ENCODE measurements at places on chromosomes 6 and 20. TPM values are rescaled to one million over a fixed set of nuclear protein-coding genes. Genes with fewer than 3 reads are reported as not detected.

TMEM151B gene
- not detected for total RNA-seq

ASCC3 gene
- total RNA-seq = 55.4 TPM

SYNDIG1 gene
- not detected for total RNA-seq

BTNL2 gene
- total RNA-seq = not detected

DNA sequence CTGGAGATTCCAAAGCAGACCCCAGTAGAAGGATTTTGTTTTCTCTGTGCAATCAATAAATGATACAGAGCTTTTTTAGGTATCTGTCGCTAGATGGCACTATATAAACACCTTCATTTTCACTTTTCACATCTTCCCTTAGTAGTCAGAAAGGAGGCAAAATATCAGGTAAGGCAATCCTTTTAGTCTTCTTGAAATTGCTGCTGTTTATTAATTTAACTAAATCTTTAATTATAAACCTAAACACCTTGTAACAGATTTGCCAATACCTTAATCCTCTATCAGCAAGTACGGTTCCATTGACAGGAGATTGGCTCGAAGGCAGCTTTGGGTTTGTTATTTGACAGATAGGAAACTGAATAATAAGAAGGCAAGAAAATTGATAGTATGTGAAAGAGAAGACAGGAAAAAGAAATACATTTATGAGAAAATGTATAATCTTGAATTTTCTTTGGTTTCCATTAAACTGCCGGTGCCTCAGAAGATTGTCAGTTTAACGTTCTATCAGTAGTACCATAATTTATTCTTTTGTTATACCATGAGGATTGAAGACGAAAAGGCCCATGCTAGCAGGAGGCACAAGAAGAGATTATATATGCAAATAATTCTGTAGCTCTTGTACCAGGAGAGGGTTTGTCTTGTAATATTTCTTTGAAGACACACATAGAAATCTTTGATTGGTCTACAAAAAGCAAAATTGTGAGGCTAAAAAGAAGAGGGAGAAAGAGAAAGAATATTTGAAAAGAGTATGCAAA is 23.5 kb upstream of the IBTK start:
- no peak for DNase-seq

DNA sequence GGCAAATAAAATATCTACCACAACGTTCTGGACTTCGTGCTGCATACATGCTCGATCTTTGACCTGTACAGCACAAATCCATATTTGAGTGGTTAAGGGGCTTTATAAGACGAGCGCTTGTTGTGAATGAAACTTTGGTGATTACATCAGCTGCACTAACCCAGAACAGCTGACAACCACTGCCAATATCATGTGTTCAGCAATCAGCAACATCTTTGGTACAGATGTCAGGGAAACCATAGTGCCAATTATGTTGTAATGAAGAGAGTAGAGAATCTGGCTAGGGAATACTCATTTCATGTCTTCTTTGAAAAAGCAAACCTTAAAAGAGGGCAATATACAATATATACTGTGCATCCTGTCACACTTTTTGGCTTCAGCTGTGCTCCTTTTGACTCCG is 188.6 kb upstream of the NT5E start:
- DNase-seq = no peak

DNA sequence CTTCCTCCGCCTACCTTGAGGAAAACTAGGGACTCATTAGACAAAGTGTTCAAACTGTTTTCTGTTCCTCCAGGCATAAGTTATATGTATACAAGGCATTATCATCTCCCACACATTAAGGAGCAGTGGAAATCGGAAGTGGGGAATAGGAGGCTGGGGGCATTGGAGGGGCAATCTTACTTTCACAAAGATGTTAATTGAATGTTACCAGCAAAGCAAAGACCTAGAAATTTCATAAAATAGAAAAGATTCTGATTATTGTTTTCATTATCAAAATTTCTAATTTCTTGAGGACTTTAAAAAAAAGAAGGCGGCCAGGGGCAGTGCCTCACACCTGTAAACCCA is 501.7 kb upstream of the JARID2 start:
- DNase-seq = no peak

- DNase-seq = no peak
Measured at GRCh38 chr6:122495612-122496011, 24.0 kb upstream of the SERINC1 start.

DNA sequence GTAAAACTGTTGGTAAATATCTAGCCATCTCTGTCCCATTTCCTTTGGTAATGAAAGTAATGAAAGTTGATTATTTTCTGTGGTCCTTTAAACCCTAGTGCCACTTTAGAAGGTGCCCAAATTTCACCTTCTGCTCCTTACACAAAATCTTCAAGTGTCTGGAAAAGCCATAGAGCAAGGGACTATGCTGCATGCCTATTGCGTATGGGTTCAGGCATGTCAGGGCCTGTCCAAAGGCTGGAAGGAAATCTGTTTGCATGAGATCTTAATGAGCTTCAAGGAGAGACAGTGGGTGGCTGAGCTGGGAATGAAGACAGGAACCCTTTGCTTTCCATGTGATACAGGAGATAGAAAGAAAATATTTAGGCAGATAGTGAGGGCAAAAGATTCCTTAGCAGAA is 66.6 kb upstream of the CCN6 start:
- no peak for DNase-seq

GRCh38 chr20:64083378-64083803 is 807 bp downstream of the LKAAEAR1 start:
- DNase-seq = no peak

DNA sequence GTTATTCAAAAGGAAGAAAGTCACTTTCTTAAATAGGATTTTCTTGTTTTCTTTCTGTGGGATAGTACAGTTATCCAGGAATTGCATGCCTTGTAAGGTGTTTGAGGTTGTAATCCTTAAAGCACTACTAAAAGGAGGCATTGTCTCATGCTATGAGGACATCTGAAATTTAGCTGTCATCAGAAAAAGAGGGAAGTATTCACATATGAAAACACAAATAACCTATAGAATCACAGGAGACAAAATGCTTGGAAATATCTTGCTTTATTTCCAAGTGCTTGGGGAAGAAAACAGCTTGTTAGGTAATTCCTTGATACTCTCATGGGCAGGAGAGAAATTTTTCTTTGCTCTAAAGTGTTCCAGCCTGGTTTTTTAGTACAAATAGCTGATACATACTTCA is 40.1 kb downstream of the HECA start:
- no peak for DNase-seq

- DNase-seq = no peak
Measured at GRCh38 chr6:2351807-2352431, 106.5 kb upstream of the GMDS start.

- no peak for DNase-seq
Measured at GRCh38 chr20:3406481-3407039, 909 bp downstream of the DNAAF9 start.

- no peak for DNase-seq
Measured at GRCh38 chr6:1485678-1486077, 96.3 kb downstream of the FOXF2 start.

GRCh38 chr6:129946439-129947140 is 71.8 kb upstream of the L3MBTL3 start:
- no peak for DNase-seq

DNA sequence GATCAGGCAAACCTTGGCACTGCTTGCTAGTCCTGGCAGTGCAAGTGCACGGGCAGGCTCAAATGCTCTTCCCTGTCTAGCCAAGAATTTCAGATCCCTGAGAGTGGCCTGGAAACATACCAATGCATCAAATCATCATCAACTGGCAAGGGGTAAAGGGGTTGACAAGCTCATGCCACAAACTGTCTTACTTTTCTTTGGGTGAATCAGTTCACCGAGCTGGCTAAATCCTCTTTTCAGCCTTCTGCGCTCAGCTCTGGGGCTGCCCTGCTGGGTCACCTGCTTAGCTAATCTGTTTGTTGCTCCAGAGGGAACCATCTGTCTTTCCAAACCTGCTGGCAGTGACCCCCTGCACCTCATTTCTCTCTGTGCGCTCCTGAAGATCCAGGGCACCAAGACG is 59.5 kb downstream of the LYRM4 start:
- DNase-seq = no peak

DNA sequence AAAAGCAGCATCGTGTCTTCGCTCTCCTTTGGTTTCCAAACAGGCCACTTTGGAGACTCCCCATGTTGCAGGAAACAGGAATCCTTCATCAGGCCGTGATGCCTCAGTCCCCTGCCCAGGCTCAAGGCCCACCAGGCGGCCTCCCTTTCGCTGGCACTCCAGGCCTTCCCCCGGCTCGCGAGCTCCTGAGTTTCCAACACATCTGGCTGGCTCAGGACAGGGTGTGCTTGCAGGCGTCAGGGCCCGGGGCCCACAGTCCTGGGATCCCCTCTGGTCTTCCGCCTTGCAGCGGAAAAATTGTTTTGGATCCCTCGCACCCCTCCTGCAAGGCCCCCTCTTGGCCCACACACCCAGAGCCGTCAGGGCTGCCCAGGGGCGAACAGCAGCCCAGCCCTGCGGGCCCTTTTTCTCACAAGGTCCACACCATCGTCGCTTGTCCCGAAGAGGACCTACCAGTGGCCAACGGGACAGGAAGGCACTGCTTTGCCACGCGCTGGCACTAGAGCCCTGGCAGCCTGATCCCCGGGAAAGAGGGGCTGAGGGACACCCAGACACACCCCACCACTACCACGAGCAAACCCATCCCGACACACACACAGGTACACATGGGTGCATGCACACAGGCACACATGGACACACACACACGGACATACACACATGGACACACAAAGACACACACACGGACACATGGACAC is 1930.9 kb upstream of the DEFB115 start:
- no peak for DNase-seq

GRCh38 chr20:5539691-5540090 is 210.5 kb upstream of the SHLD1 start:
- DNase-seq = no peak

GRCh38 chr6:154783229-154783628 is 50.0 kb downstream of the SCAF8 start:
- DNase-seq = no peak

GRCh38 chr6:31083742-31084354 is 28.5 kb downstream of the C6orf15 start:
- DNase-seq = no peak

DNA sequence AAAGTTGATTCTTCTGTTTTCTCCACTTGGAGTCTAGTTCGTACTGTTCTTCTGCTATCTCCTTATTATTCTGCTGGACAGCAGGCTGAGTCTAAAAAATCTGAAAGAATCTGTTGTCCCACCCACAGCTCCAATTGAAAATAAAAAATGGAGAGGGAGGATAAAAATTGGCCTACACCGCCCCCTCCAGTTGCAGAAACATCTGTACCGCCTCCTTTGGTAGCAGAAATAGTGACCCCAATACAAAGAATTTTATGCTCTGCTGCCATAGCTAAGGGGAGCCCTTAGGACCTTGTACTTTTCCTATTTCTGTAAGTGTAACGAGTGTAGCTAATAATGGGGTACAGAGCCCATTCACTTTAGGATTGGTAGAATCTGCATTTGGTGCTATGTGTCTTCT is 4.9 kb upstream of the FKBP1A start:
- DNase-seq = no peak

DNA sequence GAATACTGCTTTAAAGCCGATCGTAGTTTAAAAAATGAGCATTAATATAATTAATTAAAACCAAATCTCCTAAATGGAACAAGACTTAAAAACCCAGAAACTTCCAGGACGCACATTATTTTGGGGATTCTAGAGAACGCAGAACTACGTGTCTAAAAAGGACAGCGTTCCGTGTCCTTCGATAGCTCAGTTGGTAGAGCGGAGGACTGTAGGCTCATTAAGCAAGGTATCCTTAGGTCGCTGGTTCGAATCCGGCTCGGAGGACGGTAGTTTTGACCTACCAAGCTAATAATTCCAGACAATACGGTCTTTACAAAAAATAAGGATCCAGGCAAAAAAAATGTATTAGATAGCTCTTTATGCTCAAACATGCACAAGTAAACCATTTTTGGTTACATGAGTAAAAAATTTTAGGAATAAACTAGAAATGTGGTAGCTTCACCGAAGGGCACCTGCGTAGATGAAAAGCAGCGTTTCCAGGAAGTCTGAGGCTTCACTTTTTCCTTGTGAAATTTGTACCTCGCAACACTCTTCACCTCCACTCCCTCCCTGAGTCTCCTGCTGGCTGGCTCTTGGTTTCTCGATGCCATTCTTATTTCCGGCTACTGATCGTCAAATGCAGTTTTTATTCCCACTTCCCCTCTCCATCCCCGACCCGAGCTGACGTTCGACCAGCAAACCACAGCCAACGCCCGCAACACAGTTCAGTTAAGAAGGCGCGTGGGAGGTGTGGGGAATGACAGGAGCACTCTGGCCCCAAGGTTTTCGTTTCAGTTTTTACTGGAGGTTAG is 19.6 kb upstream of the ABT1 start:
- DNase-seq = peak; percentile 68

GRCh38 chr6:133341607-133342158 is 100.5 kb downstream of the EYA4 start:
- DNase-seq = no peak

DNA sequence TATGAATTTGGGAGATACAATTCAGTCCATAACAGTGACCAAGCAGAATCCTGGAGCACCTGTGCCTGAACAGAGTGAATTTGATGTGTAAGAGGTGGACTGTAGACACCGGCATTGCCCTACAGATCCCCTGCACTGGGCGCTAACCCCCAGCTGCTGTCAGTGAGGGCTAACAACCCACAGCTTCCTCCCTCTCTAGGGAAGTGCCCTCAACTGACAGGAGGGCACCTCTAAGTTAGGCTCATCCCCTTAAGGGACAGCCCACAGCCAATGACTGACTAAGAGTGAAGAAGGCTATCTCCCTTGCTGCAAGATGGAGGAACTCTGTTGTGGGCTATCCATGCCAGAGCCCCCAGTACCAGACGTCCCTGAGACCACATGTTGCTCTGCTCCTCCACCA is 15.3 kb upstream of the BPIFB1 start:
- DNase-seq = no peak

DNA sequence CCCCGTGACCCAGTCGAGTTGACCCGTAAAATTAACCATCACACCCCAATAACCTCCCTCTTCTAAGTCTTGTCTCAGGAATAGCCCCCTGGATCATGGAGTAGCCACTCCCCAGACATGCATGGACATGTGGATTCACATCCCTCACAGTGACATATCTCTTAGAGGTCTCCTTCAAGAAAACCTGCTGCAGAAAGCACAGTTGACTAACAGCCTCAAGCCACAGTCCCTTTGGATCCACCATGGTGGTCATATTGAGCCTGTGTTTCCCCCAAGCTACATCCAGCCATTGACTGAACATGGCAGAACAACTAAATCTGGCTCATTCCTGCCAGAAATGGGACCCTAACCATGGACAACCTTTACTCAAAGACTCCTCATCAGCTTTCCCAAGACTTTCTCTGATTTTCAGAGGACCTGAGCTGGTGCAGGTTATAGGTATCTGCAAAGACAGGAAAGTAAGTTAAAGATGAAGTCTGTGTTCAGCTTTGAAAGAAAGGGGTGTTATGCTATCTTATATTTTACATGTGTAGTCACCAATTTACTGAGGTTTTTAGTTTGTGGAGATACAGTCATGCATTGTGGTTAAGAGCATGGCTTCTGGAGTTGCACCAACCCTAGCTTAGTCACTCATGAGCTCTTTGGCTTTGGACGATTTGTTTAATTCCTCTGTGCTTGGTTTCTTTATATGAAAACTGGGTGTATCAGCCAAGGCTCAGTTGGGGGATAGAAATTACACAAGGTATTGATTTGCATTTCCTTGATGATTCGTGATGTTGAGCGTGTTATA is 219.1 kb downstream of the MYLK4 start:
- DNase-seq = no peak

Data from activated naive CD4-positive, alpha-beta T cell treated with anti-CD3 and anti-CD28 coated beads, Interleukin-2, amount 50 U/mL, for 72 hours (primary cell).